ENCODE measurements at places on chromosomes 1 and 21.

- no peak for DNase-seq
Measured at GRCh38 chr1:168433238-168433637, 110.6 kb downstream of the XCL2 start.

DNA sequence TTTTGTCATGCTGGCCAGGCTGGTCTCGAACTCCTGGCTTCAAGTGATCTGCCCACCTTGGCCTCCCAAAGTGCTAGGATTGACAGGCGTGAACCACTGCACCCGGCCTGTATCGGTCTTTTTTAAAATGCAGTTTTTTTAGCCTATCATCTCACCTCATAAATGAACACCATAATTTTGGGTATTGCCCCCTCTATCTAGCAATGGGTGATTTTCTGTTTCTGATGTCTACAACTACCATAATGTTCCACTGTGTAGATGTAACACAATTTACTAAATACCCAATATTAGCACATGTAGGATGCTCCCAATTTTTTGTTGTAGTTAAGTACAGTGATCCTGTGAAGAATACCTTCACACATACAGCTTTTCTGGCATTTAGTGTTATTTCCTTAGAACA lies 2.0 kb upstream of the CAMTA1 start:
- DNase-seq = no peak

DNA sequence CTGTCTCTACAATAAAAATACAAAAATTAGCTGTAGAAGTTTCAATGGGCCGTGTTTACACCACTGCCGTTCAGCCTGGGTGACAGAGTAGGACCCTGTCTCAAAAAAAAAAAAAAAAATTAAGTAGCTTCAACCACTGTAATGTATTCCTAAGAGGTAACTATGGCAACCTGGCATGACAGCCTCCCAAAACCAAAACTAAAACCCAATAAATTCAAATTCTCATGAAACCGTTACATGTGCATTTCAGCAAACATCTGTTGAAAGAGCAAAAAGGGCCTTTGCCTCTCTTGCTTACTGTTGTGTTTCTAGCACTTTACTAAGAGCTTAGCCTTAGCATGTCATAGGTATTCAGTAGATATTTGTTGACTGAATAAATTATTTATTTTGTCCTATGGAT lies 33.5 kb downstream of the ODR4 start:
- DNase-seq = no peak

- no peak for DNase-seq
Measured at GRCh38 chr1:229027622-229028182, 243.2 kb upstream of the RAB4A start.

- no peak for DNase-seq
Measured at GRCh38 chr1:42431514-42431913, 24.3 kb downstream of the ZMYND12 start.

- no peak for DNase-seq
Measured at GRCh38 chr1:246728311-246728710, 4.1 kb downstream of the SCCPDH start.

DNA sequence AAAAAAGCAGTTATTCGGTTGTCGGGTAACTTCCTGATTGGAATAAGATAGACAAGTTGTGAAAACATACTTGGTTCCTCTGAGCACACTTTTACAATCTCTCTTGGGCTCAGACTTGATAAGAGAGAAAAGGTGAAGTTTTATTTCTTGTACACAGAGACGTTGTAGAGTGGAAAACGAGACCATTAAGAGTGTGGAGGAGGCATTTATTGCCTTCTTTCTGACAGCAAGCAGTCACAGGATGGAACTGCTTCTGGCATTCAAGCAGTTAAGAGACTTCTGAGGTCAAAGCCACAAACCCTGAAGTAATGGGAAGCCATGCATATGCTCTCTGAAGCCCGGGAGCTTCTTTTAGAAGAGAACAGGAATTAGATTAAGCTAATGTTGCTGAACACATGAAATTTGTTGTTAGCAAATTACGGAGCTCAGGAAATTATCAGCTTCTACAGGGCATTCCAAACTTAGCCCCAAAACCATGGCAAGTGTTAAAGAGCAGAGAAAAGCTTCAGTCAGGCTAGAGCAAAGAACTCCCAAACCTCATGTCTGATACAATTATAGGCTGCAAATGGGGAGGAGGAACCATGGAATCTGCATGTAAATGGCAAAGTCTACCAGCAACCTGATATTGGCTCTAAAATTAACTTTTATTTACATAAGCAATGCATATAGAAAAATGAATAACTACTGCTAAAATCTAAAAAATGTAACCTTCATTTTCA lies 26.0 kb downstream of the S1PR1 start:
- no peak for DNase-seq

DNA sequence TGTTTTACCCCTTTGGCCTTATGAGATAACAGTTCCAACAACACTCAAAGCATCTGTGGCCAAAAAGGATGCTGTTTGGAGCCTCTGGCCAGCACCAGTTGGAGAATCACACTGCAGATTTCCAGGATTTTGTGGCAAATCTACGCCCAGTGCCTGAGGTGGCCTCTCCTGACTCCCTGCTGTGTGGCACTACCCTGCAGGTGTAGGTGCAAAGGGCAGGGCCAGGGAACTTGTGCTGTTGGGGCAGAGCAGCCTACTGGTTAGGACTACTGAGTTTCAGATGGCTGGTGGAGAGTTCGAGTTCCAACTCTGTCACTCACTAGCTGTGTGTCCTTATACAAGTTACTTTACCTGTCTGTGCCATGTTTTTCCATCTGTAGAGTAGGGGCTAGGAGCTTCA lies 170.5 kb downstream of the PTPRU start:
- DNase-seq = no peak

DNA sequence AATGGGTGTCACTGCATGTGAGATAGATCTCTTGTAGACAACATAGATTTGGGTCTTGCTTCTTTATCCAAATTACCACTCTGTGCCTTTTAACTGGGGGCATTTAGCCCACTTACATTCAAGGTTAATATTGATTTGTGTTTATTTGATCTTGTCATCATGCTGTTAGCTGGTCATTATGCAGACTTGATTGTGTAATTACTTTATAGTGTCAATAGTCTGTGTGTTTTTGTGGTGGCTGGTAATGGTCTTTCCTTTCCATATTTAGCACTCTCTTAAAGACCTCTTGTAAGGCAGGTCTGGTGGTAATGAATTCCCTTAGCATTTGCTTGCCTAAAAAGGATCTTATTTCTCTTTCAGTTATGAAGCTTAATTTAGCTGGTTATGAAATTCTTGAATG lies 29.6 kb downstream of the ZNF691 start:
- DNase-seq = no peak

DNA sequence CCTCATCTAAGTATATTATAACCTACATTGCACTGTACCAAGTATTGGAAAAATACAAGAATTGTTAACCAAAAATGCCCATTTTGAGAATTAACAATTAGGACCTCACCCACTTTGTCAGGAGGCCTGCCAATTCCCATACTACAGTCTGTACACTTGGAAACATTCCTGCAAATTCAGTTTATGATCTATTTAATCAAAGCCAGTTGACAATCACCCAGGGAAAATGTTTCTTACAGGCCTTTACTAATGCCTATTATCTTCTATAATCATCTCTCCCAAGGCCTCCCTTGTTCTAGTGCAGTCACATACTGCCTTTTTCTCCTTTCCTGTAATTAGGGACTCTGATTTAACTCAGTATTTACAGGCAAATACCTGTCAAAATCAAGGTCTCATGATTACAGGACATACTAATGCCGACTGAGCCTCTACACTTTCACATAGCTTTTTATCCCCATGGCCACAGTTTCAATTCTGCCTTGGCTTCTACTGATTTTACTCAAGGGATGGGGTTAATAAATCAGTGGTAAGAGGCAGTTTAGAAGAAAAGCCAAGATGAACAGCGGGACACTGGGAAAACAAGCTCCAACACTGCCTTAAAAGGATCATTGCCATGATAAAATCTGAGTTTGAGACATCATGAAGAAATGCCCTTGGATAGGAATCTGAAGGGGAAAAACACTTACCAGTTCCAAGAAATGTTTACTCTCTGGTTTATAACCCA lies 338.7 kb downstream of the VAV3 start:
- DNase-seq = no peak

DNA sequence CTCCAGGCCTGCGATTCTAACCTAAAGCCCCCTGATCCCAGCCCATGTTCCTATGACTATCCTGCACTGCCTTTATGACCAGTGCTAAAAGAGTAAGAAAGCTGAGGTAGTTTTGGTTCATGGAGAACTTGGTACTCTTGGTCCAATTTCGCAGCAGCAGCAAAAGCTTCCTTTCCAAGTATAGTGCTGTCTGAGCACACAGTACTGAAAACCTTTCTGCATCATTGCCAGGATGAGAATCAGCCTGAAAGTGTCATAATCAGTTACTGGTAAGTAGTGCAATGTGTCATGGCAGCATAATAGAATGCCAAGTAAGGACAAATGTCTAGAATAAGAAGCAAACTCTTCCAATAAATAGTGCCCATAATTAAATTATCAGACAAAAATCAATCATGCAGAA lies 889.6 kb upstream of the ADGRL4 start:
- DNase-seq = no peak

DNA sequence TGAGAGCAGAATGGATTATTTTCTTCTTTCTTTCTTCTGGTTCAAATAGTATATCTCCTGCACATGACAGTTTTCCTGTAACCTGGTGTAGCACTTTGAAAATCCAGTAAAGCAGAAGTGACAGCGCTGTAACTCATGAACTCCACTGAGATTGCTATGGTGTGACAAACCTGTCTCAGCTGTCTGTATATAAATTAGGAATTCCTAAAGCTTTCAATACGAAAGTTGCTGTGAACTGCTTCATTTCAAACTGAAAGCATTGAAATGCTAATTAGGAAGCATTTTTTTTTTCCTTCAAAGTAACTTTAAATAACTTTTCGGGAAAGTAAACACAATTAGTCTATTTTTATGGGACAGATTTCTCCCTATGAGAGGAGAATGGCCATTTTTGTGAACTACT lies 646.9 kb upstream of the ZP4 start:
- no peak for DNase-seq

- DNase-seq = no peak
Measured at GRCh38 chr1:92536980-92537884, 50.5 kb upstream of the GFI1 start.

DNA sequence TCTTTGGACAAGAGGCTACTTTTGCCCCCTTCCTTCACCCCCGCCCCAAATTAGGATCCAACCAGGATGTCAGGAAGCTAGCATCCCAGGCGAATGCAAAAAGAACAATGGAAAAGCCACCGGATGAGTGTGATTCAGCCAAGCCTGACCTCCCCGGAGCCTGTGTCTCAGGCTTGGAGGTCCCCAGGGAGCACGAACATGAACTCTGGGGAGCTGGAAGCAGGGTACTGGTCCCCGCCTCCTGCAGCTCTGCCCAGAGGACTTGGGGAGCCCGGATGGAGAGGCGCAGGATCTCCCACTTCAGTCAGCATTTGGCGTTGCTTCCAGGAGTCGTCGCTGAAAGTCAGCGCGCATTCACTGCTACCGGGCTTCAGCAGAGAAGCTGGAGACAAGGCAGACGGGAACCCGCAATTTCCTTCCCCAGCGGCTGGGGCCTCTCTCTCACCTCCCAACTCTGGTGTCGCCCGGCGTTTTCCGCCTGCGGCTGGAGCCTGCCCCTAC lies 1.8 kb upstream of the TBX15 start:
- no peak for DNase-seq

DNA sequence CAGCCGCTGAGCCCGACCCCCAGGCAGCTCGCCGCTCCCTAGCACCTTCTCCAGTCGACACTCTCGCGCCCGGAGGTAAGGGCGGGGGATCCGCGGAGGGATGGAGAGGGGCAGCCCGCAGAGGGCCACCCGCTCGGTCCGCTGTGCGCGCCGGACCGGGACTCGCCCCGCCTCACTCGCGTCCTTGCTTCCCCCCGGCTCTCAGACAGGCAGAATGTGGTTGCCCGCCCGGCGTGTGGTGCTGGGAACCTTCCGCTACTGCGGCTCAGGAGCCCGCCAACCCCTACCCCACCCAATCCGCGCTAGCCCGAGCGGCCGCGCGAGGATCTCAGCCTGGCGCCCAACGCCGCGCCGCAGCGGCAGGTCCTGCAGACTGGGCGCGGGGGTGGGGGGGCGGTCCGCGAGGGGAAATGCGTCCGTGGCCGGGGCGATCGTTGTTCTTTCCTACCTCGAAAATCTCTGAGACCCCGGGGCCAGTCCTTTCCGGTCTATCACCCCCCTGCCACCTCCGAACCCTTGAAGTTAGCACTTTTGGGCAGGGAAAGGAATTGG lies 404 bp downstream of the LRRC8C start:
- DNase-seq = no peak

- DNase-seq = no peak
Measured at GRCh38 chr21:16910435-16911165, 602.2 kb upstream of the CXADR start.

GRCh38 chr1:100250264-100250663 lies 630 bp upstream of the DBT start:
- no peak for DNase-seq

DNA sequence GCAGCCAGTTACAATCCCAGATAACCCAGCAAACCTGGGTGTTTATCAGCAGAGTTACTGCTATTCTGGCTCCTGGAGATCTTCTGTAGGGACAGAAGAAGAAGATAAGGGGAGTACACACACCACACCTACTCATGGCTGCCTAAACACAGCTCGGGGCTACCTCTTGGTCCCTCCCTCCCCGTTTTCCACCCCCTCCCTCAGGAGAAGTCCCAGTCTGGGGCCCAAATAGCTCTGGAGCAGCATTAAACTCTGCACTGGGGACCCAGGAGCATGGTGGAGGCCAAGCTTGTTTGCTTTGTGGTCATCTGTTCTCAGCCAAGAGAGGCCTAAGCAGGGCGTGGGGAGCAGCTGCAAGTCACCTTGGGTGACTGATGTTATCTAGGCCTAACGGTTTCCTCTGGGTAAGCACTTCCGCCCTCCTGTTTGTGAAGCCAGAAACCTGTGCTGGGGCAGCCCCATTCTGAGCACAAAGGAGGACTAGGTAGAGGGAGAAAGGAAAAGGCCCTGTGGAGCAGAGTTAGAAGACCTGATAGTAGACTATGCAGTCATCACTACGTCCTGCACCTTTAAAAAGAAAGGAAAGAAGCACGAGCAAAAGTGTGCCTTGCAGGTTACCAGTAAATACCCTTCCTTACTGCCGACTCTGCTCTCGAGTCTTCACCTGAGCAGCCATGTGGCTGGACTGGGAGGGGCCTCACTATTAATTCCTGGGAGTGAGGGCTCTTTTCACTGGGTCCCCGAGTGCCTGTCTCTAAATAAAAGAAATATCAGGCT lies 2.0 kb upstream of the RCSD1 start:
- DNase-seq = no peak

- DNase-seq = no peak
Measured at GRCh38 chr1:5165762-5166161, 511.4 kb downstream of the AJAP1 start.

All from caudate nucleus (tissue), 63 donors.